ENCODE measurements at places on chromosomes 7 and 10. TPM values are rescaled to one million over a fixed set of nuclear protein-coding genes. Genes with fewer than 3 reads are reported as not detected.

CDK1 gene
- total RNA-seq, result 27.1 TPM

HOXA7 gene
- 10.2 TPM for total RNA-seq

CHAT gene
- not detected for total RNA-seq

FAM25G gene
- total RNA-seq, result not detected

All from metanephros (tissue), 2 donors.